Stimulated activated naive CD8-positive, alpha-beta T cell treated with anti-CD3 and anti-CD28 coated beads, Interleukin-15, amount 100 ng/mL, for 72 hours (primary cell): ENCODE measurements at places on chromosomes 3 and 15.

DNA sequence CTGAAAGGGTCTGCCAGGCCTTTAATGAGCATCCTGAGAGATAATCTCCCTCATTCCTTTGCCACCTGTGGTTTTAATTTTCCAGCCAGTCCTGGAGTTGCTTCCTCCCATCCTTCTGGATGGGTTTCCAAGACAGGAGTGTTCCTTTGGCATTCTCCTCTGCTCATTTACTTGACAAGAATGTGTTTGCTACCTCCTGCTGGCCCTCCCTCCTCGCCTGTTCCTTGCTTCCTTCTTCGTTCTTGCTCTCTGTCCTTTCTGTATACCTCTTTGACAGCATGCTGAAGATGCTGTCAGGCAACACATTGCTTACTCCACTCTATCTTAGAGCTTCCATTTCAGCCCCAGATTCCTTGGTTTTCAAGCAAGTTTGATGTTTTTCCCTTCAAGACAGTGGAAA is 46.0 kb downstream of the ERC2 start:
- no peak for DNase-seq

- no peak for DNase-seq
These were observed 123.9 kb downstream of the FOXB1 start for GRCh38 chr15:60128000-60128376.

GRCh38 chr3:105465251-105465853 is 98.6 kb downstream of the ALCAM start:
- no peak for DNase-seq

GRCh38 chr3:25094932-25095685 is 333.0 kb upstream of the RARB start:
- no peak for DNase-seq

GRCh38 chr3:101189796-101190195 is 130.6 kb downstream of the IMPG2 start:
- no peak for DNase-seq

GRCh38 chr3:162525066-162525742 is 1028.6 kb downstream of the OTOL1 start:
- no peak for DNase-seq

GRCh38 chr3:123457841-123458240 is 9.0 kb upstream of the ADCY5 start:
- no peak for DNase-seq

- DNase-seq, result no peak
These were observed 167.7 kb downstream of the GHSR start for GRCh38 chr3:172280406-172281051.

DNA sequence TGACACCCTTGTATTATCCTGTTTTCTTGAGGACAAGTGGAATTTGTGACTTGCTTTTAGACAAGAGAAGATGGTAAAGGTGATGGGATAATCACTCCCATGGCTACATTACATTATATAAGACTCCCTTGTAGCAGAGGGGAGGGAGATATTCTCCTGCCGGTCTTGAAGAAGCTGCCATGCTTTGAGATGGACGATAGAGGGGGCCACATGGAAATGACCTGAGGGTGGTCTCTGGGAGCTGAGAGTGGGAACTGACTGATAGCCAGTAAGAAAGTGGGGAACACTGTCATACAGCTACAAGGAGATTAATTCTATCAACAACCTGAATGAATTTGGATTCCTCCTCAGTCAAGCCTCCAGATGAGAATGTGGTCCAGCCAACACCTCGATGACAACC is 540.1 kb downstream of the NTRK3 start:
- DNase-seq, result no peak

DNA sequence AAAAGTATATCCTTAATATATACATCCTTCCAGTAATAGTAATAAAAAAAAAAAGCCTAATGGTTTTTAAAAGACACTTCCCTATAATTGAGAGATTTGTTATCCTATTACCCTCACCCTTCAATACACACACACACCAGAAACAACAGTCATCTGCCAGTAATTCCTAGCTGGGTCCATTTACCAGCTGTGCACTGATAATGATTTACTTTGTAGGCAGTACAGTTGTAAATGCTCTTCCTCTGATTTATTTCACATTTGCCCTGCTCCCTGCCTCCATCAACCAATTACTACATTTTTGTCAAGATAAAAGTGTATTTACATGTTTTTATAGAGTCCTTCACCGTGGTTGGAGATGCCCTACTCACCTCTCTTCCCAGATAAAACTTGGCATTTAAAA is 12.4 kb downstream of the TPM1 start:
- no peak for DNase-seq

GRCh38 chr3:128133273-128133883 is 9.8 kb upstream of the RUVBL1 start:
- DNase-seq, result peak; percentile 34

DNA sequence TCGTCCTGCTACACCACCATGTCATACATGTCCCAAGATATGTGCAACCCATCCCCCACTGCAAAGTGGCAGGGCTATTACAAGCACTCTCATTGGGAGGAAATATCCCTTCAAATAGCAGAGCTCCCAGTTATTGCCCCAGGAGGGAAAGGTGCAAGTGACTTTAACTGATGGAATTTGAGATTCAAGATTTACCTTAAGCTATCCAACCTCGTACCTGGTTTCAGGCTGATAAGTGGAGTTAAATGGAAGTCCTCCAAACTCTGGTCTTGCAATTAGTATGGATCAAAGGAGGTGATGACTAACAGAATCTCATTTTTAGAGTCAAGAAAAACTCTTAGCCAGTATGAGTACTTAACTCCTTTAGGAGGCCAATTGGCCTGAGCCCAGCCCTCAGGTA is 2.1 kb downstream of the SLCO2A1 start:
- no peak for DNase-seq

DNA sequence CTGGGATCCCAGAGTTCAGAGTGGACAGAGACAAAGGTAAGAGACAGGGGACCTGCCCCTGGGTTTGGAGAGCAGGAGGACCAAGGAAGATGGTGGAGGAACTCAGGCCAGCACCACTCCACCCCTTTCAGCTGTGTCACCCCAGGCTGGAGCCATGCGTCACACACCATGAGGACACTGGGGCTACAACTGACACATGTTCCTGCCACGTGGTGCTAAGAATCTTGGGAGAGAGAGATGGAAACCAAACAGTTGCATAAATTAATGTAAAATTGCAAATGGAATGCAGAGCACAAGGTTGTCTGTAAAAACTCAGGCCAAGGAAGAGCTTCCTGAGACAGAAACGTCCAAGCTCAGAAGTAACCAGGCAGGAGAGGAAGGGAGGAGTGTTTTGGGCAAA is 22.7 kb upstream of the VPS33B start:
- DNase-seq, result no peak

GRCh38 chr3:67228136-67228535 is 230.0 kb downstream of the KBTBD8 start:
- no peak for DNase-seq

DNA sequence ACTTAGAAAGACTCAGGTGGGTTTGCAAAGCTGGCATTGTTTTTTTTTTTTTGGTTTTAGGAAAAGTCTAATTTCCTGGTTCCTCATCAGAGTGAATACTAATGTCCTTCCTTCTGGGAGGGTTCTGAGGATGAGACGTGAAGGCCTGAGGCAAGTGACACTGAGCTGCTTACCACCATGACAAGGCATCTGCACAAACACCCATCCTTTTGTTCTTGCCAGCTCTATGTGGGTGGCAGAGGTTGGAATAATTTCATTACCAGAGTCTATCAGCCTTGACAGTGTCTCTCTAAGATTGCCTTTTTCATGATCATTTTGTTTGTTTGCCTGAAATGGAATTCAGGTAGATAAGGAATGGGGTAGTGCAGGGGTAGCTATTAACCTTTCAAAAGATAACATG is 17.1 kb downstream of the RTP4 start:
- no peak for DNase-seq

DNA sequence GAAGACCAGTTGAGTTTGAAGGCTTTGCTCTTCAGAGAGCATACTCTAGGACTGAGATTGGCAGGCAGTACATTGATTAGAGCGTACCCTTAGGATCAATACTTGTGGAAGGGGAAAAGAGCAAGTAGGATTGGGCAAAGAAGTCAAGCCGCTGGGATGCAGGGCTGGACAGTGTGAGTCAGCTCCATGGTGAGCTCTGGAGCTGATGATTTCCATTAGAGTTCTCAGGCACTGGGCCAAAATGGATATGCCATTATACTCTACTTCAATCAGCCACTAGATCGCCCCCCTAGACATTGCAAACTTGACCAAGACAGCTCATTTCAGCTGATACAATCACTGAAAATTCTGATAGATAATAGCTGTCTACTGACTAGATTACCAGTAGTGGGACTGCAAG is 432.7 kb upstream of the ALCAM start:
- no peak for DNase-seq

- no peak for DNase-seq
These were observed 318.1 kb upstream of the GRM7 start for GRCh38 chr3:6542795-6543194.

GRCh38 chr3:175521406-175521805 is 662.3 kb downstream of the NAALADL2 start:
- DNase-seq, result no peak

GRCh38 chr3:106794442-106794841 is 582.8 kb upstream of the CCDC54 start:
- no peak for DNase-seq

DNA sequence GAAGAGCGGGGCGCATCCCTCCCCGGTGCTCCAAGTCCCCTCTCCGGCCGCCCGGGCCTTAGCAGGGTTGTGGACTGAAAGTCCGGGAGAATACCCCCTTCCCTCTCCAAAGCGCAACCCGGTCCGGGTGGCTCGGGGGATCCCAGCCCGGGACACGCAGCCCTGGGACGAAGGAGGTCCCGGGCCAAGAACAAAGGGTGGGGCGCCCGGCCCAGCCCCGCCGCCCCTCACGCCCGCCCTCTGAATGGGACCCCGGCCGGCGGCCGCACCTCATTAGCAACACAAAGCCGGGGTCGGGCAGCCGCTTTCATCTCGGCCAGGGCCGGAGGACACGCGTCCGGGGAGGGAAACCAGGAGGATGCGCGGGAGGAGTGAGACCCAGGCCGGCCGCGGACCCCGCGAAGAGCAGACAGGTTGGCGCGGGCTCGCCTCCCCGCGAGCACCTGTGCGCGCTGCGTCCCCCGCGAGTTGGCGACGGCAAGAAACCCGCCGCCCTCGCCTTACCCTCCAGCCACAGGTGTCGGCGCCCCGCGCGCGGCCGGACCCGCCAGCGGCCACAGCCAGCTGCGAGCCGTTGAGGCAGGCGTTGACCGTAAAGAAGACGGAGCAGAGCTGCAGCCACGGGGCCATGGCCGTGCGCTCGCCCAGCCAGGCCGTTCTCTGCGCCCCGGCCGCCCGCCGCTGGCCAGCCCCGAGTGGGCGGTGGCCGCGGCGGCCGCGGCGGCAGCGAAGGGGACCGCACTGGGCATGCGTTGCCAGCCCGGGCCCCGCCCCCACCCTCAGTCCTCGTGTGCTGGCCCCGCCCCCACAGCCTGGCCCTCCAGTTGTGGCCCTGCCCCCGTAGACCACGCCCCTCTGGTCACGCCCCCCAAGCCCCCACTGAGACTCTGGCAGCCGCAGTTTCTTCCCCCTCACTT is at the start of gene IL17RD:
Gene IL17RD, minus strand, starts transcription at position 697 of the 917 bp plus-strand sequence. Its CDS starts 67 bp downstream, at position 630.
- DNase-seq, result peak; percentile 42
